AG10803 (cell line): ENCODE measurements at places on chromosomes 12 and 14.

GRCh38 chr14:104794631-104794992 lies 936 bp downstream of the AKT1 start:
- peak; percentile 21 for DNase-seq

DNA sequence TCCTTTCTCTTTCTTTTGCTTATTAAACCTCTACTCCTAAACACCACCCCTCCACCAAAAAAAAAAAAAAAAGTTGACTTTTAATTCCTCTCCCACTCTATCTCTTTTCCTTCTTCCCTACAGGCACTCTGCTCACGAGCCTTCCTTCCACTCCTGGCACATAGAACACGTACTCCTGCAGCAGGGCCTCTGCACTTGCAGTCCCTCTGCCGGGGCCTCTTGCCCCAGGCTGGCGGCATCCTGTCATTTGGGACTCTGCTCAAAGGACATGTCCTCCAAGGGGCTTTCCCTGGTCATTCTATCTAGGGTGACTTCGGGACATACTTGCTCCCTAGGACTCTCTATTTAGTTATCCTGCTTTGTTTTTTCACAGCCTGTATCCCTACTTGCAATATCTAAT lies 7.7 kb downstream of the FOS start:
- no peak for DNase-seq

DNA sequence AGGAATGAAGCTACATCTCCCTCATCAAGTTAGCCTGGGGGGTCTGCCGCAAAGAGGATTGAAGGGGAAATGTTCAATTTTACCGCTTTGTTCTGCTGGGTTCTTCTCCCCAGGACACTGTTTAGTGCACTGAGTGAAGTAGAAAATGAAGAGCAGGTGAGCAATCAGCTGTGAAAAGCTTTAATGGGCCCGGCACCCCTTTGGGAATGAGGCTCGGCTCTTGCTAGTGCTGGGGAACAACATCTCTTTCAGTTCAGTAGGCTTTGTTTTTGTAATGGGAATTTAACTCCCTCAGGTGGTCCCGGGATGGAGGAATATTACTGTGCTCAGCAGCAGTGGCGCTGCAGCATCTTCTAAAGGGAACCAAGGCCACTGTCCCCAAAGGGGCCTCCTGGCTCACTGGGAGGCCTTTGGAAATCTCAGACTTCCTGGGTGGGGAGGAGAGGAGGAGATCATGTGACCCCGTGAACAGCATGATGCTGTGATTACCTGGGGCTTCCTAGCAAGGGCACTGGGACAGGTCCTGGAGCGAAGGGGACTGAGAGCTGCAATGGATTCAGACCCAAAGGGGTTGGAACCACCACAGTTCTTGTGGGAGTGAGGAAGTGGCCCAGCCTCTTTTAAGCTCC lies 85.2 kb upstream of the MAX start:
- no peak for DNase-seq

- no peak for DNase-seq
These were observed 9.4 kb upstream of the KIF26A start for GRCh38 chr14:104128981-104129380.

GRCh38 chr12:62640910-62641448 lies 174.4 kb downstream of the MON2 start:
- DNase-seq, result peak; percentile 64

GRCh38 chr12:95949477-95950206 lies 6.5 kb downstream of the AMDHD1 start:
- DNase-seq, result no peak

DNA sequence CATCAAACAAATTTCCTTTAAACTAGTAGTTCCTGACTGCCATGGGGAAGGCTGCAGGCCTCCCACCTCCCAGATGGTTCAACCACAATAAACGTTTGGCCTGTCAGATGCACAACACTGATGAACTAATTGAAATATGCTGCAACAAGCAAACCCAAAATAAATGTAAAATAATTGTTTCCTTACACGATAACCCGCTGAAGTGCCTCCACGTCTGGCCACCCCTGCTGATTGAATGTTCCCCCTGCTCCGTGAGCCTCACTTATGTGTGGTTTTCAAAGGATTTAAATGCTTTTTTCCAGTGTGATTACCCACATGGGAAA lies 8.4 kb downstream of the PITPNM2 start:
- peak; percentile 67 for DNase-seq

DNA sequence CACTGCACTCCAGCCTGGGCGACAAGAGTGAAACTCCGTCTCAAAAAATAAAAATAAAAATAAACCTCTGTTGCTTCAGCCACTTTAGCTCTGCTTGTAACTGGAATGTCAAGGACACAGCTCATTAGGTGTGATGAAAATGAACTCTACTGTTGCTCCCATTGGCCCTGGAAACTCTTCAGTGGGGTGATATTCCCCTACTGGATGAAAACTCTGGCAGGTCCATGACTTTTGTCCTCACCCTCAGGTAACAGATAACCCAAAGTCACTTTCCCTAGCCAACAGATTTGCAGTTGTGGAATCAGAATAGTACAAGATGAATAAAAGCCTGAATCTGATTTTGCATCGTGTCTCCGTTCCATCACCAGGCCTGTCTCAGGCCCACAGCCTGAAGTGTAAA lies 92.1 kb upstream of the CEP83 start:
- no peak for DNase-seq

DNA sequence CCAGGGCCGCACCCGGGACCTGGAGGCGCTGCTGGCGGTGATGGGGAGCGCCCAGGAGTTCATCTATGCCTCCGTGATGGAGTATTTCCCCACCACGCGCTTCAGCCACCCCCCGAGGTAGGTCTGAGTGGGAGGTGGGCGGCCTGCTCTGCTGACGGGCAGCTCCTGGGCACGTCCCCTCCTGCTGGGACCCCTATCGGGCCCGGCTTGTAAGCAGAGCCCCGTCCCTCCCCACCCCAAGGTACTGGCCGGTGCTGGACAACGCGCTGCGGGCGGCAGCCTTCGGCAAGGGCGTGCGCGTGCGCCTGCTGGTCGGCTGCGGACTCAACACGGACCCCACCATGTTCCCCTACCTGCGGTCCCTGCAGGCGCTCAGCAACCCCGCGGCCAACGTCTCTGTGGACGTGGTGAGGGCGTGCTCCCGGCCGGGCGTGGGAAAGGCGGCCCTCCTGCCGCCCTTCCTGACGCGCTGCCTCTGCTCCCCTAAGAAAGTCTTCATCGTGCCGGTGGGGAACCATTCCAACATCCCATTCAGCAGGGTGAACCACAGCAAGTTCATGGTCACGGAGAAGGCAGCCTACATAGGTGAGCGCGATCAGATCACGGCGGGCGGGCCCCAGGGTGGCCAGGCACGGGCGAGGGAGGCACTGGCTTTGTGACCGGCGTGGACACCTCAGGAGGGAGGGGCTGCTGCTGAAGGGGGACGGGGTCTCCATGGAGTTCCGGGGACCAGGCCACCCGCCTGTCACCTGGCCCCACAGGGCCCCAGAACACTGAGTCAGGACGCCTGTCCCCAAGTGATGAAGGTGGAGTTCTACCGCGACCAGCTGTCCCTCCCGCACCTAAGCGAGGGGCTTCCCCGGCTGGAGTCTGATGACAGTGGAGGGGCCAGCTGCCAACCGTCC lies 7.3 kb downstream of the PLD4 start:
- DNase-seq, result no peak

GRCh38 chr14:68282479-68283377 lies 463.1 kb downstream of the RAD51B start:
- DNase-seq, result no peak

DNA sequence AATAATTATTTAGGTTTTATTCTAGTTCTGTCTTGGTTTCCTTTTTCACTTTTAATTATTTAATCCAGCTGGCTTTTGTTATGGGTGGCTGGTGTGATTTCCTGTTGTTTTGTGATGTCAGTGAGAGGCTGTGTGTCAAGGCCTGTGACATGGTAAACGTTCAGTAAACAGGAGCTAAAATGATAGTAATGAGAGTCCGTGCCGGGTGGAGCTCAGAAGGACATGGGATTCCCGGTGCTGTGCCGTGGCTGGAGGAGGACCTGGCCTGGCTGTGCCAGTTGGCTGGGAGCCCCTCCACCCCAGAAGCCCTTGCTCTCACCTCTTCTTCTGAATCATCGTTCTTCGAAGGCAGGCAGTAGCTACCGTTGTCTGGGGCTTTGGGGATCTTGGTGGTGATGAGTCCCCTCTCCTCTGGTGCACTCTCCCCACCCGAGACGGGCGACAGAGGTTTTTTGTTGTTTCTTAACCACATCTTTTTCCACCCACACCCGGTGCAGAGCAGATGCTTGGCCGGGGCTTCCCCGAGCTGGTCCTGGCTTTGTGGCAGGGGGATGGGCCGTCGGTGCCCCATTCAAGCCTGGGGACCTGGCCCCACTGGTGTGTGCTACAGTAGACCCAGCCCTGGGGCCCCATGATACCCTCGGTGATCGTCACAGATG lies 29.1 kb downstream of the SH2B3 start:
- peak; percentile 52 for DNase-seq

DNA sequence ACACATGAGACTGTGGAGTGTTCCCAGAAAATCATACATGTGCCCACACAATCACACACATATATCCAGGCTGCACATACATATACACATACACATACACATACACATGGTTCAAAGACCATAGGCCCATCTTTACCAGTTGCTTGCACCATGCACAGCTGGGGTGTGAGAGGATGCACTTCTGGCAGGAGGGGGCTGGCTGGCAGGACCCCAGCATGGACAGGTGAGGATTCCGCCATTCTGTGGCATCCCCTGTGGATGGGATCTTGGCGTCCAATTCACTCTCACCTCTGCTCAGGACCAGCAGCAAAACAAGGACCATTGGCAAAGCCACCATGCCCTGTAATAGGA lies 7.0 kb downstream of the ITGB7 start:
- DNase-seq, result no peak

DNA sequence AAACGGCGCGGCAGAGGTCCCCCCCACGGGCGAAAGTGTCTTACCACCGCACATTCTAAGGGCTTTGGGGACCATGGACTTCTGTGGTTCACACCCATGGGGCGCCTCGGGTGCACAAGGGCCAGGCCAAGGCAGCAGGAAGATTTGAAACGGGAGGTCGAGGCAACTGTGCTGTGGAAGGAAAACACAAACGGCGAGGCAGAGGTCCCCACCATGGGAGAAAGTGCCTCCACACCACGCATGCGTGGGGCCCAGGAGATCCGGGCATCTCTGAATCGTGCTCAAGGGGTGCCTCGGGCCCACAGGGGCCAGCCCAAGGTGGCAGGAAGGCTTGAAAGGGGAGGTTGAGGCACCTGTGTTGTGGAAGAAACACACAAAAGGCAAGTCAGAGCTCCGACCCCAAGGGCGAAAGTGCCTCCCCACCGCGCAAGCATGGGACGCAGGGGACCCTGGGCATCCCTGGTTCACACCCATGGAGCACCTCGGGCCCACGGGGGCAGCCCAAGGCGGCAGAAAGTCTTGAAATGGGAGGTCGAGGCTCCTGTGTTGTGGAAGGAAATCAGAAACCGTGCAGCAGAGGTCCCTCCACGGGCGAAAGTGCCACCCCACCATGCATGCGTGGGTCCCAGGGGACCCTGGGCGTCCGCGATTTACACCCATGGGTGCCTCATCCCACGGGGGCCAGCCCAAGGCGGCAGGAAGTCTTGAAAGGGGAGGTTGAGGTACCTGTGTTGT lies 371.0 kb downstream of the ALG10 start:
- DNase-seq, result no peak

GRCh38 chr12:53748072-53748840 lies 3.5 kb downstream of the CISTR start:
- DNase-seq, result no peak

- no peak for DNase-seq
These were observed 450.9 kb upstream of the TMPO start for GRCh38 chr12:98064501-98064900.

DNA sequence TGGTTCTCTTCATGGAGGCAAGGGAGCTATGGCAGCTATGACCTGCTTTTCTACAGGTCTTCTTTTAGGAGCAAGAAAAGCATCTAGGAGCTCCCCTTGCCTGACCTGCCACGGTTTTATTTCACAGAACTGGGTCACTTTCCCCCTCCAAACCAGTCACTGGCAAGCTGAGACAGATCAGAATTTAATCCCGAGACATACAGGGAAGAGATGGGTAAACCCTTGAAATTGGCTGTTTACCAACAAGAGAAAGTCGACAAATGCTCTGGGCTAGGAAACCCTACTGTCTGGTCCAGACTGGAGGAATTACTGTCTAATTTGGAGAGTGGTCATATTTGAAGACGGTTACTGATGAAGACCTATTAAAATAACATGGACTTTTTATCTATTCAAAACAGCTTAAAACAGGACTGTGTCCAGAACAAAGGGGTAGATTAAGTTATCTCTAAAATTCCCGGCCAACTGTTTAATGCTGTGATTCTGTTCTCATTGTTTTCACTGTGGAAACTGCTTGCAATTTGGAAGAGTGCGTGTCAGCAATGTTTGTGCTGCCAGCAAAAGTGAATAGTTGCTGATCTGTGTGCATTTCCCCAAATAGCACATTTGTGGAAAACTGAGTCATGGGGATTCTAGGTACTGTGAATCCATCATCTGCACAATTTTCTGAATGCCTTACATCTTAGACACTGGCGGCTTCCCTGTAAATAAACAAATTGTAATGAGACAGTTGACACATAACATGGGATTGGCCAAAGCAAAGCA lies 73.4 kb upstream of the EEA1 start:
- peak; percentile 94 for DNase-seq

DNA sequence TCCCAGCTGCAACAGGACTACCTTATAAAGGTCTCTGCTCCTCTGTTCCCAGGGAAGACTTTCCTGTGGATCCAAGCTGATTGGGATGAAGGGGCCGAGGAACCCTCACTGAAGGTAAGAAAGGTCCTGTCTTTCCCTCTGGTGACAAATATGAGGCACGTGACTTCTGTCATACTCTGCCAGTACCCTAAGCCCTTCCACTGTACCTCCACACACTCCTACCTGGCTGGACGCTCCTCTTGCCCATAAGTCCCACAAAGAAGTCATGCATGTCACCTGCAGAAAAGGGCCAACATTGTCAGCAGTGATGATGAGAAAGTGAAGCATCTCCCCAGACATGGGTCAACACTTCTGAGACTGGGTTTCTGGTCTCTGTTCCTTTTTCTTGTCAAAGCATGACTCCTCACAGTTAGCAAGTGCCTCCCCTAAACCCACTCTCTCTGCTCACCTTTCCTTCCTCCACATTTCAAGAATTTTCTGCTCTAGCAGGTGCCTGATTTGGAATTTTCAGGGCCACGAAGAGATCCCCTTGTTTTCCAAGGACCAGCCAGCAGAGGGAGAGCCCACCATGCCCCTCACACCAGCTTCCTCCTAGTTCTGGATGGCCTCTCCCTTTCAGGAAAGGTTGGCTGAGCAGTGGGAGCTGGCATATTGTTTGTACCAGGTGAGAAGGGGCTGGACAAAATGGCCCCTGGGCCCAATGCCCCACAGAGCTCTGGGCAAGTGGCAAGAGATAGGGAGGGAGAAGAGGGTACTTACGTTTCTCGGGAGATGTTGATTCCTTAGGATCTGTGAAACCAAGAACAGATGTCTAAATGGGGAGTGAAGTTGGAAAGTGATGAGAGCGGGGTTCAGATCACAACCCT lies 3.5 kb downstream of the TAC3 start:
- DNase-seq, result no peak

DNA sequence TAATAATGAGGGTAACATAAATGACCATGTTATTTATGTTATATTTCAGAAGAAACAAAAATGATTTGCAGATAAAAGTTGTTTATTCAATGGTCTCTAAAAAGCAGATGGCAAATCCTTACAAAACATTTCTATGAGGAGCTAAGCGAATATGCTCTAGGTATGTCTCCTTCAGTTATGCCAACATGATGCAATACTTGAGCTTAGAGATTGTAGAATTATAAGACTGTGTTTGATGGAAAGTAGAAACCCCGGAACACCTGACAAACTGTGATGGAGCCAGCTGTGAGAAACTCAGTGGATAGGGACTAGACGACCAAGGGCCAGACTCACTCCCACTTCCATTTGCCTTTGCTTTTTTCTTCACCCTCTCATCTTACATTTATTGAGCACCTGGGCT lies 17.8 kb upstream of the NR1H4 start:
- DNase-seq, result no peak

GRCh38 chr14:101359221-101360053 lies 201.9 kb upstream of the DIO3 start:
- DNase-seq, result peak; percentile 3
